ENCODE measurements at places on chromosomes 4 and X.

- no peak for DNase-seq
Measured at GRCh38 chrX:41108007-41108406, 22.8 kb downstream of the USP9X start.

- DNase-seq = no peak
Measured at GRCh38 chrX:101774340-101774739, 114.7 kb upstream of the ARMCX2 start.

- no peak for DNase-seq
Measured at GRCh38 chrX:139691843-139692505, 16.0 kb downstream of the MCF2 start.

DNA sequence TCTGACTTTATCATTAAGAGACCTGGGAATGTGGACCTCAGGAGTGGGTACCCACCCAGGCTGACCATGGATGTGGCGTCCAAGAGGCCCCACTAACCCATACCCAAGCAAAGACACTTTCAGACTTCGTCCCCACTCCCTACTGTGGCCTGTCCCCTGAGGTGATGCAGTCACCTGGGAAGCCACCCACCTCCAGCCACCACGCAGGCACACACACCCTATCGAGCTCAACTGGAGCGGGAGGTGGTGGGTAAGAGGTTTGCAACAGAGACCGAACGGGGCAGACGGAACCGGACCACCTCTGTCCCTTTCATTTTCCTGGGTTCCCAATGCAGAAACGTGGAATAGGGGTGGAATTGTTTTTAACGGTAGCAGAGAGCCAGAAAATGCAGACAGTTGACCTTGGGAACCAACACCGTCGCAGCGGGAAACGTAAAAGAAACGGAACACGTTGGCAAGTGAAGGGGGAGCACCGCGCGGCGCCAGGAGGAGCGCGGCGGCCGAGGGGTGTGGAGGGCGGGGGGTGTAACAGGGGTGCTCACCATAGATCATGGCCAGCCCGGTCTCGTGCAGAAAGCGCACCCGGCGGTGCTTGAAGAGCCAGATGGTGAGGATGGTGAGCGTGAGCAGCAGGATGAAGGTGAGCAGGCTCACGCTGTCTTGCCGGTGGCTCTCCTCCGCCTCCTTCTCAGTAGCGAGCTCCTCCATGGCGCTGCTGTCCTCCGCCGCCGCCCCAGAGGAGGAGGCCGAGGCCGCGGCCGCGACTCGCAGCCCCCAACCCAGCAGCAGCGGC lies 559 bp downstream of the SLC9A7 start:
- DNase-seq = no peak

Measured in NCI-H1092 (cell line).